IPS DF 6.9 (cell line): ENCODE measurements at places on chromosomes 16 and 17.

- no peak for DNase-seq
These were observed 47.4 kb upstream of the LHX1 start for GRCh38 chr17:36889770-36890349.

DNA sequence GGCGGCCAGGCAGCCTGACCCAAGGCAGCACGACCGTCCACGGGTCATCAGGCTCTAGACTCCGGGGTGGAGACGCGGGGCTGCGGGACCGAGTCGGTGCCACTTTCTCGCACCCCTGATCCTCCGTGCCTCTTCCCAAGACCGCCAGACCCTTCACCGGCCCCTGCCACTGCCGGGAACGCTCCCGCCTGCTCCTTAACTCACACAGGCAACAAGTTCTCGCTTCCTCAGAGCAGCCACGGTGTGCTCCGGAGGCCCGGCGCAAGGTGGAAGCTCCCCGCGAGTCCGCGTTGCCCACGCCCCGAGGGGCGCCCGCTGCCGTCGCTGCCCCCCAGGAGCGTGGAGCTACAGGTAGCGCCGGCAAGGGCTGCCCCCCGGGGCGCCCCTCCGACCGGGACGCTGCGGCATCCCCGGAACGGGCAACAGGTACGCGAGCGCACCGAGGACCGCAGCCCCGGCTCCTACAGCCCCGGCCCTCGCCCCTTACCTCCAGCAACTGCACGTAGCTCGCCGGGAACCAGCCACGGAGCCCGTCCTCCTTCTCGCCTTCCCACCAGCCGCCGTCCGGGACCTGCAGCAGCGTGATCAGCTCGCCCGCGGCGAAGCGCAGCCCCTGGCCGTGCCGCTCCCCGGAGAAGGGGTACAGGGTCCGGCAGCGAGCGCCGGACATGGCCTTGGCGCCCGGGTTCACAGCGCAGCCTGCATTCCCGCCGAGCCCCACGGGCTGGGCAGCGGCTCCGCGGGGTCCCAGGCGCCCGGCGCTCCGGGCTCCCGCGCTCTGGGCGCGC lies 491 bp downstream of the GAS7 start:
- no peak for DNase-seq

DNA sequence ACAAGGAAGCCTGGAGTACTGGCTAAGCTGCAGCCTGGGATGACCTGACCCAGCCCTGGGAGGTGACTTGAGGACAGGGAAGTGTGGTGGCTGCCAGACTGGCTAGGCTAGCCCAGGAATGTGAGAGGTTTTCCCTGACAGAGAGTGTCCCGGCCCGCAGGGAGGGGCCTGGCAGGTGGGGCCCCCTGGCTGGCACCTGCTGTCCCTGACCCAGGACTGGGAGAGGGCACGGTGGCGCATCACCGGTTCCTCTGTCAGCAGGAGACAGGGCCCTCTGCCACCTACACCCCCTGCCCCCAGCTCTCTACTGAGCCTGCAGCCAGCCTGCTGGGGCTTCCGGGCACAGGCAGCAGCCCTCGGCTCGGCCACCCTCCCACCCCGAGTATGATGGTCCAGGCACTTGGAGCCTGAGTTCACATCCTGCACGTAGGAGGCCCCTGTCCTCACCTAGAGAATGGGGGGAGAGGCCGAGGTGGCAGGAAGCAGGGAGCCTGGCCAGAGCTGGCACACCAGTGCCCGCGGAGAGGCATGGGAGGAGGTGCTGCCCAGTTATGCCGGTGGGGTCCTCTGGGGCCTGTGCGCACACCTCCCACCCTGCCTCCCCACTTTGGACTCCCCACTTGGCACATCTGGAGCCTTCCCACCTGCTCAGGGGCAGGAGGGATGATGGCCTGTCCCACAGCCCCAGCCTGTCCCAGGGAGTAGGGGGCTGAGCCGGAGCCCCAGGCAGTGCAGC lies 528 bp downstream of the PRSS27 start:
- no peak for DNase-seq

- DNase-seq, result no peak
These were observed 614.6 kb upstream of the CDH5 start for GRCh38 chr16:65751622-65752521.

DNA sequence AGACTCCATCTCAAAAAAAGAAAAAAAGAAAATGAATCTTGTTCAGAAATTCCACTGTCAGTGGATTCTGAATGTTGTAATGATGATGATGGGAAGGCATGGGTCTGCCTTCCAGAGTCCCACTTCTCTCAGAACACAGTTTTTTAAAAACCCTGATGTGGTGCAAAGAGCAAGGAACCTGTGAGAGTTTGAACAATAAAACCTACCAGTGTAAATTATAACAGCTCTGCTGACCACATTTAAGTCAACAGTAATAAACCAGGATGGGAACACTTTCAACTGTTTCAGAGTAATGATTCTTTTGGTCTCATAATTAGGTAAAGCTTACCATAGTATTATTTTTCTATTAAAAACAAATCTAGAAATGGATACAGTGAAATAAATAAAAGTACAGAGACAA lies 99.0 kb downstream of the MYO1D start:
- DNase-seq, result no peak

DNA sequence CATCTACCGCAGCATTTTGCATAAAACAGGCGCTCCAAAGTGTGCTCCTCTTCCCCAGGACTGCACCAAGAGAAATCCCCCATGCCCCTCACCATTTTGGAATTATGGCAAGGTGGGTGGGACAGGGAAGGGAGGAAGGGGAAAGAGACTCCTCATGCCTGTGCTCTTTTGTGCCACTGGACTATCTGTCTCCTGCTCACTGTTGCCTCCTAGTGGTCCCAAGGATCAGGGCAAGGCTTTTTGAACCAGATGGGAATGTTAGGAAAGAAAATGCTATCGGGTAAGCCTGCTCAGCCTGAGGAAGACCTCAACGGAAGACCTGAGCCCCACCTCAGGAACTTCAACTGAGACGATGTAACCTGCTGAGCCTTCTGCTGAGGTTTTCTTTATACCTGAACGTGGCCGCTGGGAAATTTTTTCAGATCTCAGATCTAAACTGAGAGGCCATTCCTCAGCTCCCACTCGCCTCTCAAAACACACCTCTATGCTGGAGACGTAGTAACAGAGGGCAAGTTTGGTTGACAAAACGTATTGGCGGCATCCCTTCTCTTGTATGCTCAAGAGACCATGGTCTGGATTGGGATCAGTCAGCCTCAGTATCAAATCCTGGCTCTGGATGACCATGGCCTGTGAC lies 58.3 kb downstream of the SPACA3 start:
- DNase-seq, result peak; percentile 66

DNA sequence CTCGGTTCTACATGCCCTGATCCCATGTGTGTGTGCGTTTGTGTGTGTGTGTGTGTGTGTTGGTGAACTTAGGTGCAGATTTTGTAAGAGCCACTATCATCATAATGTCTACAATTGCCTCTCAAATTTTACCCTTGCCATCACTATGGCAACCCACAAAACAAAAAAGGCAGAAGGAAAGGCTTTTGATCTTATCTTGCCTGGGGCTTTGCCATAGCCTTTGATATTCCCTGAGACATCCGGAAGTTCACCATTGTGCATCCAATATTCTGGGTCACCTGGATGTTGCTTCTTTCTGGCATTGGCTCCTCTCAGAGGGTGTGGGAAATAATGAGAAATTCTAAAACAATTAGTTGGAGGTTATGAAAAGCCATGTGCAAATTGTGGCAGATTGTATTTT lies 114.7 kb downstream of the HAPSTR1 start:
- no peak for DNase-seq

DNA sequence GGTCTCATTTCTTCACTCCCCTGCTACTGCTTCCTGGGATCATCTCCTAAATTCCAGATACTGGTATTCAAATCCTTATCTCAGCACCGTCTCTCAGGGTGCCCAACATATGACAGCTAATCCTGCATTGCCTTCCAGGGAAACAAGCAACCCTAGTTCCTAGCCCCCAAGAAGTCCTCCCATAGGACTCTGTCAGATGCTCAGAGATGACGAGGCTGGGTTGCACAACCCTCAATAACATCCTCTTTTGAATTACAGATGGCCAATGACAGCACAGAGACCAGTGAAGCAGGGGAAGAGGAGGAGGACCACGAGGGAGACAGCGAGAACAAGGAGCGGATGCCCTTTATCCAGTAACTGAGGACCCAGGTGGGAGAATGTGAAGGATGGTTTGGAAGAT lies 45.0 kb upstream of the CLEC3A start:
- no peak for DNase-seq

DNA sequence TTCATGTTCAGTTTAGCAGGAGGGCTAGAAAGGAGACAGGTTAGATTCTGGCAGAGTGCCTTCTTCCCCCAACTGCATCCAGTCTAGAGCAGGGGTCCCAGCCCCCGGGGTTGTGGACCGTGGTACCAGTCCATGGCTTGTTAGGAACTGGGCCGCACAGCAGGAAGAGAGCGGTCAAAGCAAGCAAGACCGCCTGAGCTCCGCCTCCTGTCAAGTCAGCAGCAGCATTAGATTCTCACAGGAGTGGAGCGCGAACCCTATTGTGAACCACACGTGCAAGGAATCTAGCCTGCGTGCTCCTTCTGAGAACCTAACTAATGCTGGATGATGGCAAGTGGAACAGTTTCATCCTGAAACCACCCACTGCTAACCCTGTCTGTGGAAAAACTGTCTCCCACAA lies 95.0 kb downstream of the HIC1 start:
- no peak for DNase-seq

GRCh38 chr16:10776280-10776679 lies 32.6 kb downstream of the NUBP1 start:
- no peak for DNase-seq

DNA sequence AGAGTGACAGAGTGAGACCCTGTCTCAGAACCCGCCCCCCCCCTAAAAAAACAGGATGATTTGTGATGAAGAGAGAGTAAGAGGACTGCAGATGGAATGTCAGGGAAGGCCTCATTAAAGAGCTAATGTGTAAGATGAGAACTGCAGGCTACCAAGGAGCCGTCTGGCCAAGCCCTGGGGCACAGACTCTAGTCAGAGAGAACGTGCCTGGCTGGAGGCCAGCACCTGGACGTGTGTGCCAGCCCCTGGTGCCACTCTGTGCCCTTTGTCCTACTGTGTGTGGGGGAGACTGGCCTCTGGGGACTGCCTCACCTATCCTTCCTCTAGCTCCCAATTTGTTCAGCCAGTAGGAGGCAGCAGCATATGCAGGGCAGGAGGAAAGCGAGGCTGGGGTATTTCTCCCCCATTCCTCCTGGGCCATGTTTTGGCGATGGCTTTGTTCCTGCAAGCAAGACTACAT lies 37.1 kb downstream of the KNOP1 start:
- no peak for DNase-seq

GRCh38 chr16:69182730-69183416 lies 4.1 kb upstream of the SNTB2 start:
- DNase-seq, result no peak

GRCh38 chr16:66901626-66902025 lies 17.1 kb downstream of the CDH16 start:
- no peak for DNase-seq
